ENCODE measurements at places on chromosomes 4 and X.
A peak's percentile ranks its signal among the peaks of the same experiment; 100 is the strongest.

- peak; percentile 16 for DNase-seq
Measured at GRCh38 chr4:79232540-79232939, 93.3 kb downstream of the NAA11 start.

GRCh38 chrX:51155157-51155556 lies 177.5 kb upstream of the NUDT10 start:
- DNase-seq: no peak

- DNase-seq: no peak
Measured at GRCh38 chrX:46627062-46627461, 53.5 kb downstream of the CHST7 start.

GRCh38 chr4:41104155-41104554 lies 110.2 kb downstream of the APBB2 start:
- DNase-seq: no peak

DNA sequence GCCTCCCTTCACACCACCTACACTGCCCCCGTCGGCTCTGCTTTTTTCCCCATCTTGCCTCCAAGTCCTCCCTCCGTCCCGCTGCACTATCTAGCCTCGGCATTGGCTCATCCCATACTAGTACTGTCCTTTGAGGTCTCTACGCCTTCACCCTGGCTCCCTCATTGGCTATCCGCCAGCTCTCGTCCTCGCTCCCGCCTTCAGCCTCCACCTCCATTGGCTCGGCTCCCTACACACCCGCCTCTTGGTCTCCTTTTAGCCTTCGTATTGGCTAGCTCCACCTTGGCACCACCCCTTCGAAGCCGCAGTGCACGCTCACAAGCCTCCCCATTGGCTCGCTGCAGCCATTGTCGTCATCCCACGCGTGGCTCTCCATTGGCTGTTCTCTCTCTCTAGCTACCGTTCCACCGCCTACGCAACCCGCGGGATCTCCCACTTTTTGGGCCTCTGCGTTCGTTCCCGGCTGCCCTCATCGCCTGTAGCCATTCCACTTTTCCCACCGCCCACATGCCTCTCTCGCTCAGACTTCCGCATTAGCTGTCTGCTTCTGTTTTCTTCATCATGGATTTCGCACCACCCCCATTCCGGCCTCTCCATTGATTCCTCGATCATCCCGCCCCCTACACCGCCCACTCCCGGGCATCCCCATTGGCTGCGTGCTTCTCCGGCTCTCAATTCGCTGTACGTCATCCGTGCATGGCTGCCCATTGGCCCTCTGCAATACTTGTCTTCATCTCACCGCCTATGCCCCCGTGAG lies 405 bp upstream of the PPP1R3F start:
- DNase-seq: peak; percentile 98

- DNase-seq: peak; percentile 64
Measured at GRCh38 chr4:13918991-13919441, 291.5 kb upstream of the BOD1L1 start.

All from kidney (tissue), 22 donors.